ENCODE measurements at places on chromosomes 2 and 18.

- peak; percentile 86 for DNase-seq
These were observed 22.6 kb downstream of the FOXI3 start for GRCh38 chr2:88429929-88430328.

DNA sequence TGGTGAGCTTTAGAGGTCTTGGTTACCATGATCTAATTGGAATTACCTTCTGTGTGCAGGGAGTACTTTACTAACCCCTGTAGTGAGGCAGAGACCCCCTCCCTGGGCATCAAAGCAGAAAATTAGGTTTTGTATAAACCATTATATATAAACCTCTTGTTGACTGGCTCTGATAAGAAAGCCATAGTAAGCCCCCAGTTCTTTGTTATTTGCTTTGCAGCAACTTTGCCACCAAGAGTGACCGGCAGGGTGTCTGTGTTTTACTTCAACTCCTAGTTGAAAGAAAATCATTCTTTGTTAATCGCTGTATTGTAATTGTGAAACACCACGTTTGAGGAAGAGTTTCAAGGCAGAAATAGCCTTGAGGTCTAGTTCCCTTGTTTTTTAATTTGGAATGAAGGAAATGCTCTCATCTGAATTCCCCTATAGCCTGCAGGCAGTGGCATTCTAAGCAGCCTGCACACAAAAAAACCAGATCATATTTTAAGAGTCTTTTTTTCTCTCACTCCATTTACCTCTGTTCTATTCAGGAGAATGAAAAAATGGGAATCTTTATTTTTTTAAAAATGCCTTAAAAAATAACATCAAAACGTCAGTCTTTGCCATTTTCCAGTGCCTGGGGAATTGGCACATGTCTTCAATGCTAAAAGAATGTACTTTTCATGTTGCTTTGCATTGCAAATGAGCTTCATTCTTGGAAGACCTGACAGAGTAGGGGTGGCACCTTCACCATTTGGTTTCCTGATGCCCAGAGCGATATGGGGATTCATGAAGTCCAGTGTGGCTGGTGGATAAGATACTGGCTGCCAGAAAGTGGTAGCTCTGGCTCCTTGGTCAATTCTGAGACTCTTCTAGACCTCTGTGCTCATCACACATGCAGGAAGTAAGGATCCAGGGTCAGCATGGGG lies 338.1 kb downstream of the SLC4A3 start:
- DNase-seq = peak; percentile 73

DNA sequence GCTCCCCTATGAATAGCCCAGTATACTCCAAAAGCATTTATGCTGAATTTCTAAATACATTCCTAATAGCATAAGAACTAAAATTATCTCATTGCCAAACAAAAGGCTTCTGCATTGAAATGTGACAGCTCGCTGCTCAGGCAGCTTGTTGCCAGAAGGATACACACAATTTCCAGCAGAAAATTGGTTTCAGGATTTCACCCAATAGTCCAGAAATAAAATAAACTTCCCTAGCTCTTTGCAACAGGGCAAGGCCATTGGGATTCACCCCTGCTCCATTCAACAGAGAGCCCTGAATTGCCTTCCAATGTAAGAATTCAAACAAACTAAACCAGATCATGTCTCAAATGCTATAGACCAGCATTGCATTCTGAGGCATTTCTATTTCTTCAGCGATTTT lies 70.7 kb downstream of the RBM43 start:
- no peak for DNase-seq

DNA sequence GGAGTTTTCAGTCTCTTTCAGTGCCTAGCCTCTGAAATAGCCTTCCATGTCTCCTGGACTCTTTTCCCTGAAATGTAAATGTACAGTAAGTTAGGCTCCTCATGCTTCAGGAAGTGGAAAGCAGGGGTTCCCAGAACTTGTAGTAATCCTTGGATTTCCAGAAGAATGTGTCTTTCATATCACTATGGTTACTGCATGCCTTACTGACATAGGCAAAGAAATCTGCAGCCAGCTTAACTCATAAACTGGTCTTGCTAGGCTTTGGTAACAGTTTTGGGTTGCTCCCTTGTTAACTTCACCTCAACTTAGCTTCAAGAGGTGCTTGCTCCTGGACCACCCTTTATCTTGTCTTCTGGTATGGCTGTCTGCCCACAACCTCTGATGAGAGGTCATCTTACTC lies 686.8 kb upstream of the DDX18 start:
- DNase-seq = peak; percentile 44

DNA sequence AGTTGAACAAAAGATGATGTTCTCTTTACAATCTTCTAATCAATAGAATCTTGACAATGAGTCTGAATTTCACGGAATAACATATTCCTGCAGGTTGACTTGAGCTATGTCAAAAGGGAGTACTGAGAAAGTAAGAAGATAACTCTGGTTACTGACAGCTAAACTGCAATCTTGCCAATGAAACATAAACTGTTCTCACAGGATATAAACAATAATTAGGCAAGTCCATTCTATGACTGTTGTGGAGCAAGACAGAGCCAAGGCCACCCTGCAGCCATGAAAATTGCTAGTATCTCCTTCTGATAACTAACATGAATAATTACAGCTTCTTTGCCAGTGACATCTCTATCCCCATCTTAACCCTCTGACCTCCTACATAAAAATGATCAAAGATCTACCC lies 6.3 kb upstream of the RPRD1A start:
- no peak for DNase-seq
